ENCODE measurements at places on chromosomes 11 and 22.

DNA sequence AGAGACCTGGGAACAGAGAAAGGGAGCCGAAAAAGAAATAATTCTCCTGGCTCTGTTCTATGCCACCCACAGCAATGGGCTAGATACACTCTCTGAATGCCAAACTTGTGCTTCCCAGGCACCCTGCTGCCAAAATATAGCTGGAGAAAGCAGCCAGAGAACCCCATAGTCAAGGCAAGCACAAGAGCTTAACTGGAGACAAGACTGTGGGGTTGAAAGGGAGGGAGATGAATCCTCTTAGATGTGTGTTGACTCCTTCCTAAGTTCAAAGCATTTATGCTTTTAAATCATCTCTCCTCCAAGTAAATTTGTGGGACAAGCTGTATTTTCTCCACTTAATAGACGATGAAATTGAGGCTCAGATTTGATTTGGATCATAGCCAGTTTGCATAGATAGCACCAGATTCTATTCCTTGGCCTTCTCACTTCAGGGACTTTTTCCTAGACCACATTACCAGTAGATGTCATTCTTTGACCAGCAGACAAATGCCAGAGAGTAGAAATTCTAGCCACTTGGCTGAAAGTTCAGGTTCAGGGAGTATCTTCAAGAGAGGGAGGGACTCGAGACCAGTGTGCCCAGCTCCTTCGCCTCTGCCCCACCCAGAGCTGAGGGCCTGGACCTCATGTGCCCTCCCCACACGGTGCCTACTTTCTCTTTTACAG is 16.5 kb upstream of the ETS1 start:
- DNase-seq: no peak

DNA sequence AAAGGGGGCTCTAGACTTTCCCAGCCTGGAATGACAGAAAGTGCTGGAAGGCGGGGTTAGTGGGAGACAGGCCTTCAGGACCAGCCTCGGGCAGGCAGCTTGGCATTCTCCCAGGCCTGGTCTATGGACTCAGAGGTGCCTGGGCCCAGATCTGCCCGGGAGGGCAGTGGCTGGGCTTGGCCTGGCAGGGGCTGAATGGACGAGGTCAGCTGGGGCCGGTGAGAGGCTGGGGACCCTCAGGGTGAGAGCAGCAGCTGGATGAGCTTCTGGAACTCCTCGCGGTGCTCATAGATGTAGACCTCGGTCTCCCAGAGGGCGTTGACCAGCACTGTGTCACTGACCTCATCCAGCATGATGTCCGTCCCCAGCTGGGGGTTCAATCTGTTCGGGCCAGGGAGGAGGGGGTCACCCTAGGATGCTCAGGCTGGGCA is 1.5 kb upstream of the BAIAP2L2 start:
- DNase-seq: no peak

DNA sequence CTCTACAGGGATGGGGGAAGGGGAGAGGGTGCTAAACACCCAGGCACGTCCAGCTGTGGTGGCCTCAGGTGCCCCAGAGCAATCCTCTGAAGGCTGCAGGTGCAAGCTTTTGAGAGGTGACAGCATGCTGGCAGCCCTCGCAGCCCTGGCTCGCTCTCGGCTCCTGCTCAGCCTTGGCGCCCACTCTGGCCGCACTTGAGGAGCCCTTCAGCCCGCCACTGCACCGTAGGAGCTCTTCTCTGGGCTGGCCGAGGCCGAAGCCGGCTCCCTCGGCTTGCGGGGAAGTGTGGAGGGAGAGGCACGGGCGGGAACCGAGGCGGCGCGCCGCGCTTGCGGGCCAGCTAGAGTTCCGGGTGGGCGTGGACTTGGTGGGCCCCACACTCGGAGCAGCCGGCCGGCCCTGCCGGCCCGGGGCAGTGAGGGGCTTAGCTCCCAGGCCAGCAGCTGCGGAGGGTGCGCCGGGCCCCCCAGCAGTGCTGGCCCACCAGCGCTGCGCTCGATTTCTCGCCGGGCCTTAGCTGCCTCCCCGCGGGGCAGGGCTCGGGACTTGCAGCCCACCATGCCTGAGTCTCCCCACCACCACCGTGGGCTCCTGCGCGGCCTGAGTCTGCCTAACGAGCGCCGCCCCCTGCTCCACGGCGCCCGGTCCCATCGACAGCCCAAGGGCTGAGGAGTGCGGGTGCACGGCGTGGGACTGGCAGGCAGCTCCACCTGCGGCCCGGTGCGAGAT is 112.1 kb downstream of the TRIM29 start:
- peak; percentile 17 for DNase-seq

DNA sequence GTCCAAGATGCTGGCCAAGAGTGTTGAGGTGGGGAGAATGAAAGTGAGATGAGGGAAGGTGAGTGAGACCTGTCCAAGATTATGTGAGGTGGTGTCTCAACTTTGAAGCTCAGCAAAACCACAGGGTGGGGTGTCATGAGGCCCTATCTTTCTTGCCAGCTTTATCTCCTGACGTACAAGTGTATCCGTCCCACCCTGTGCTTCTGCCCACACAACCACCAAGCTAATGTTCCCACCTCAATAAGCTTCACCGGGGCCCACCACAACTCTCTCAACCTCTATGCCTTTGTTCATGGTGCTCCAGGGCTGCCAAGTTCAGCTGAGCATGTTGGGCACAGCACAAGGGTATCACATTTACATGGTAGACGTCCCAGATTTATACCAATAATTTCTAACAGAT is 7.1 kb upstream of the TPST2 start:
- DNase-seq: no peak

GRCh38 chr11:123585206-123585605 is 69.2 kb downstream of the SCN3B start:
- DNase-seq: no peak

- no peak for DNase-seq
Measured at GRCh38 chr11:77346906-77347603, 45.6 kb upstream of the GDPD4 start.

DNA sequence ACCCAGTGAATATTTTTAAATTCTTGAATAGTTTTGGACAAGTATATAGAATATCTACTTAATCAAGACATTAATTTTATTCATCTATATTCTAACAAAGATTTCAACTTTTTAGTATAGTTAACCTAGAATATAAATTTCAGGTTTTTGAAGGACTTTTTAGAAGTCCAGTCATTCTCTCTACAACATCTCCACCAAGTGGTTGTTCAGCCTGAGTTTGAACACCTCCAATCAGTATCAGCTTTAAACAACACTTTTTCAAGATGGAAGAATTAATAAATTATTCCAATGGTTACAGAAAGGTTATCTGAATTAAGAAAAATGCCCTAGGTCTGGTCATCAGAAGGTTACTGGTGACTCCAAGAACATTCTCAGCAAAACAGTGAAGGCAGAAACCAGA is 31.8 kb downstream of the EIF3M start:
- no peak for DNase-seq

GRCh38 chr11:60657888-60658287 is 41.5 kb upstream of the MS4A8 start:
- DNase-seq: no peak

DNA sequence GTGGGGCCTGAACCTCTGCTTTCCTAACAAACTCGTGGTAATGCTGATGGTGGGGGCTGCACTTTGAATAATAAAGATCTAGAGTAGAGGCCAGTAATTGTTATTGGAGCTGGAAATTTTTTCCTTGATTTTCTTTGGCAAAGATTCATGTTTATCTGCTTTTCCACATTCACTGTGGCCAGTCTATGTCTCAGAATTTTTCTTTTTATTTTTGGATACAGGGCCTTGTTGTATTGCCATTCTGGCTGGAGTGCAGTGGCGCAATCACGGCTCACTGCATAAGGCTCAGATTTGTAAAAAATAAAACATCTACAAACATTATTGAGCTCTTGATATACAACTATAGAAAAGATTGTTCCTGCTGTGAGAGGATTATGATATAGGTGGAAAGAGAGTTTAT is 1.6 kb downstream of the TMEM135 start:
- DNase-seq: no peak

DNA sequence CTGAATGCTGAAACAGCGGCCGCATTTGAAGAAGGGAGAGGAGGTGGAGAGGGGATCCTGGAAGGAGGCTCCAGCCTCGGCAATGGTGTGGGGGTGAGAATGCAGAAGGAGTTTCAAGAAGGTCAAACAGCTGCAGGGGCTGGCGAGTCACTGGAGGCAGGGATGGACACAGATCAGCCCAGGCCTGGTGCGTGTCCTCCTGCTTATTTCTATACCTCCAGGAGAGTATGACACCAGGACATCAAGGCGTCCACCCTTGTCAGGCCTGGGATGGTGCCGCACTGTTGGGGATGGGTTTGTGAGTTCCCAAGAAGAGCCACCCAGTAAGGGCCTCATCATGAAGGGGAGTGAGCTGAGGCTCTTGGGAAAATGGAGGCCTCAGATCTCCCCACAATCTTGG is 23.1 kb downstream of the IGLL1 start:
- DNase-seq: no peak

DNA sequence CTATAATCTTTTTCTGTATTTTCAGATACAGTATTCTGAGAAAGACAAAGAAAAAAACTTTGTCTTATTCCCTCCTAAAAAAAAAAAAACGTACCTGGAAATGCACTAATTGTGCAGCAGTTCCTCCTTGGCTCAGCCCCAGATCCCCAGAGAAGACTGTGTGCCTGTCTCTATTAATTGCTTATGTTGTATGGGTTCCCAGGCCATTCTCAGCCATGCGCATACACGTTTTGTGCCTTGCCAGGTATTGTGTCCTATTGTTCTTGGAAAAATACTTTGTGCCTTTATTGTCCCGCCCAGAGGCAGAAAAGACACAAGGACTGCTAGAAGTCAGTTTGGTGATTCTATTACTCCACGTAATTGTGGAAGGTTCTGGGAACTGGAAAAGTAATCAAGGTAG is 91.2 kb downstream of the PIWIL4 start:
- DNase-seq: no peak

- DNase-seq: no peak
Measured at GRCh38 chr11:102599642-102600261, 25.4 kb downstream of the MMP20 start.

DNA sequence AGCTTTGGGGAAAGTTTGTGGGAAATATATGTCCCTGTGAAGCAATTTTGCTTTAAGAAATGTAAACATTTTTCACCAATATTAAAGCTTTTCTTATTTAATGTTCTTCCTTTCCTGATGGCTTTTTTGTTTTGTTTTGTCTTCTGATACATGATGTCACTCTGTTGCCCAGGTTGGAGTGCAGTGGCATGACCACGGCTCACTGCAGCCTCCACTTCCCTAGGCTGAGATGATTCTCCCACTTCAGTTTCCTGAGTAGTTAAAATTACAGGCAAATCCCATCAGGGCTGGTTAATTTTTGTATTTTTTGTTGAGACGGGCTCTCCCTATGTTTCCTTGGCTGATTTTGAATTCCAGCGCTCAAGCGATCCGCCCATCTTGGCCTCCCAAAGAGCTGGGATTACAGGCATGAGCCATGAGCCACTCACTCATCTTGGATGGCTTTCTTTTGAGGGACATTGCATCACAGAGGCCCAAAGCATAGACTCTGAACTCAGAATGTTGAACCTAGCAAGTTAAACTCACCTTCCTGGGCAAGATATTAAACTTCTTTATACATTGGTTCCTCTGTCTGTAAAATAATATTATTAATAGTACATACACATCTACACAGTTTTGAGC is 651 bp upstream of the CARD16 start:
- no peak for DNase-seq

DNA sequence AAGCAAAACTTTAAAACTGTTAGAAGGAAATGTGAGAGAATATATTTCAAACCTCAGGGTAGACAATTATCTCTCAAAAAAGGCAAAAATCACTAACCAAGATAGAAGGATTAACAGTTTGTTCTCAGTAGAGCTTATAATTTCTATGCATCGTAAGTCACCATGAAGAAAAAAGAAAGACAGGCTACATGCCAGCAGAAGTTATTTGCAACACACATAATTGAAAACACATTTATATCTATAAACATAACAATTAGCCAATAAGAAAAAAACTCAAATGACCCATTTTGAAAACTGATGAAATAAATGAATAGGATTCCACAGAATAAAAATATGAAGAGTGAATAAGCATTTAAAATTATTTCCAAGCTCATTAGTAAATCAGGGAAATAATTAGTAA is 24.4 kb upstream of the SNX19 start:
- no peak for DNase-seq

DNA sequence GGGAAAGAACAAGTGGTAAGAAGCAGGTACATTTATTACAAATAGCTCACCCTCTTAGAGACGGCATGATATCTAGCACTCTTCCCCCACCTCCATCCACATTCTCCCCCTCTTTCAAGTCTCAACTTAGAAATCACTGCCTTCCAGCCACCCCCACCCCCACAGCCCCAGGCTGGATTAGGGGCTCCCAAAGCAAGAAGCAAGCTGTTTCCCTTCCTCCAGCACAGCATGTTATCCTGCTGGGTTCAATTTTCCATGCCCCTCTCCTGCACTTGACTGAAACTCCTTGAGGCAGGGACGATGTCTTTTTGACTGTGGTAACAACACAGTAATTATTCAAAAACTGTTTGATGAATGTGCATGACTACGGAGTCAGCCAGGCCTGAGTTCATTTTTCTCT is 350.7 kb downstream of the LARGE1 start:
- no peak for DNase-seq

DNA sequence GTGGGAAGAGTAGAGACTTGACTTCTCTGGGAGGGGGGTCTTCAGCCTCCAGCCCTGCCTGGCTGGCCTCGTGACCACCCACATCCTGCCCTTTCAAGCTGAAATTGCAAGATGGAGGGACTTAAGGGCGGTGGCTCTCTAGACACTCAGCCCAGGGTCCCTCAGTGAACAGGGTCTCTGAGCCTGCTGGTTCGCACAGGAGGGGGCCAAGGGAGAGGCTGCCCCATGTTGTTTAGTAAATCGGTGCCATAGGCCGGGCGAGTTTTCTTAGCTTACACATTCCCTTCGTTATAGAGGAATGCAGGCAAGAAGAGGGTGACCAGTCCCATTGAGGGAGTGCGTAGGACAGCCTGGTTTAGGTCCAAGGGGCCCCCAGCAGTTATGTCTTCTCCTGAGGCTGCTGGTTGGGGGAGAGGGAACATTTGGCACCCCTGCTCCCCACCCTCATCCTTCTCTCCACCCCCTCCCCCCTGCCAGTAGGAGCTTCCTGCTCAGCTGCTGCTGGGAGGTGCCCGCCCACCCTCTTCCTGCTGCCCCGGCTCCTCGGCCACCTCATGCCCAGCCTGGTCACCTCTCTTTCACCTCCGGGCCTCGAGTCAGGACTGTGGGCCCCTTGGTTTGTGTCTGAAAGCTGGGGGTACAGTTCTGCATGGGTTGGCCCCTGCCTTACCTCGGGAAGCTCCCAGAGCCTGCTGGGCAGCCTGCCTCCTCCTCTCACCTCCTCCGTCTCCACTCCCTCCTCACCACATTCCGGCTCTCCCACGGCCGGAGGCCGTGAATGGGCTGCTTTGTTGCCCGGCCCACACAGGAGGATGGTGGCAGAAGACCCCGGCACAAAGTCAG is 3.9 kb downstream of the FRMD8 start:
- DNase-seq: no peak

GRCh38 chr11:121833970-121834369 is 282.0 kb downstream of the BLID start:
- DNase-seq: no peak

GRCh38 chr11:29272019-29272654 is 744.7 kb downstream of the KCNA4 start:
- DNase-seq: no peak
